ENCODE measurements at places on chromosomes 12 and 14.

DNA sequence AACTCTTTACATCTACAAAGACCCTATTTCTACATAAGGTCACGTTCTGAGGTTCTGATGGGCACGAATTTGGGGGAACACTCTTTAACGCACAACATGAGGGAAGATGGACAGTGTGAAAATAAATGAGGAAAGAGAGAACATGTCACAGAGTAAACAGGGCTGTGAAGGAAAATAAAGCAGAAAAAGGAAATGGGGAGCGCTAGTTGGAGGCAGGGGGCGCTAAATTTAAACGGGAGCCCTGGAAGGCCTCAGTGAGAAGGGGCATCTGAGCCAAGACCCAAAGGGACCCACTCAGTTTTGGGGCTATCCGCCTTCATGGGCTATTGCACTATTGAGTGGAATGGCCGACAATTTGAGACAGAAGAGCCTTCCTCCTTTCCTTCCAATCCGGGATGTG, 50.5 kb downstream of the PLXNC1 start:
- DNase-seq: no peak

DNA sequence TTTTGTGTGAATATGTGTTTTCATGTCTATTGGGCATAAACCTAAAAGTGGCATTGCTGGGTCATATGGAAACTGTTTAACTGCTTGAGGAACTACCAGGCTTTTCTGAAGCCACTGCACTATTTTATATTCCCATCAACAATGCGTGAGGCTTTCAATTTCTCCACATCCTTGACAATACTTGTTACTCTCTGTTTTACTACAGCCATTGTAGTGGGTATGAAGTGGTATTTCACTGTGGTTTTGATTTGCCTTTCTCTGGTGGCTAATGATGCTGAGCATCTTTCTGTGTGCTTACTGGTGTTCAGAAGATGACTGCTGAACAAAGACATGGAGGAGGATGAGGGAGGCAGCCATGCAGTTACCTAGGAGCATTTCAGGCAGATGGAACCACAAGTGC, 13.2 kb upstream of the TDG start:
- no peak for DNase-seq

- no peak for DNase-seq
These were observed 89.4 kb downstream of the SLC15A4 start for GRCh38 chr12:128734371-128734770.

GRCh38 chr14:94801225-94801624, 31.3 kb upstream of the GSC start:
- DNase-seq: no peak

- no peak for DNase-seq
These were observed 220.6 kb downstream of the SYT1 start for GRCh38 chr12:79085106-79085682.

GRCh38 chr12:108690191-108690518, 41.2 kb downstream of the CORO1C start:
- DNase-seq: no peak

- DNase-seq: peak; percentile 48
These were observed 14.2 kb upstream of the PLXNC1 start for GRCh38 chr12:94133964-94134795.

- no peak for DNase-seq
These were observed 130.1 kb upstream of the BMP4 start for GRCh38 chr14:54086767-54087166.

DNA sequence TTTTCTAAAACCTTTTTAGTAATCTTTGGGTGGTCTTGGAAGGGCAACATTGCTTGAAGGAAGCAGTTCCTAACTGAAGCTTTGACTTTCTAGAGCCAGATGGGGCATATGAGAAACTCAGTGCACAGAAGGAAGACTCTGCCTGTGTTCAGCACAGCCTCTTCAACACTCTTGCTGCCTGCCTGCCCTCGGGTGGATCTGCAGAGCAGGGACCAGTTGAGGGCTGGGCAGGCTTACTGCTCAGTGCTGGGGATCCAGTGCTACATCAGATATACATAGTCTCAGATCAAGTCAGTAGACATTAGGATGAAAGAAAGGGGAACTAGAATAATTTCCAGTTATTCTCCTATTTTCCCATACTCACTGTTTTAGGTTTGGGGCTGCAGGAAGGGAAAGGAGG, 29.5 kb upstream of the TMX1 start:
- DNase-seq: no peak

- DNase-seq: no peak
These were observed 6.4 kb downstream of the TRIP11 start for GRCh38 chr14:92033433-92033832.

DNA sequence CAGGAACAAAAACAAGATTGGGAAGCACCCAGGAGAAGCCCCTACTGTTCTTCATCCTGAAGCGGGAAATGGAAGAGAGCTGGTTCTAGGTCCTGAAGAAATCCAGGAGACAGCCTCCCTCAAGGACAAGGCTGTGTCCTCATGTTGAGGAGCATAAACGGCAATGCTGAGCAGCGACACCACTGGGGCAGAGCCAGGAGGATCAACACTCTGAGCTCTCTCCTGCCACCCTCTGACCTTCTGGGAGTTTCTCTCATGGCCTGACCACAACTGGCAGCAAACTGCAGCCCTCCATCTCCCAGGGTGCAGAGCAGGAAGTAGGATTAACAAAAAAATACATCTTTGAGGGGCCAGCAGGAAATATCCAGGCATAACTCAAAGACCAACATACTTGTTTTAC, 1292.2 kb upstream of the TMEM132C start:
- DNase-seq: no peak

DNA sequence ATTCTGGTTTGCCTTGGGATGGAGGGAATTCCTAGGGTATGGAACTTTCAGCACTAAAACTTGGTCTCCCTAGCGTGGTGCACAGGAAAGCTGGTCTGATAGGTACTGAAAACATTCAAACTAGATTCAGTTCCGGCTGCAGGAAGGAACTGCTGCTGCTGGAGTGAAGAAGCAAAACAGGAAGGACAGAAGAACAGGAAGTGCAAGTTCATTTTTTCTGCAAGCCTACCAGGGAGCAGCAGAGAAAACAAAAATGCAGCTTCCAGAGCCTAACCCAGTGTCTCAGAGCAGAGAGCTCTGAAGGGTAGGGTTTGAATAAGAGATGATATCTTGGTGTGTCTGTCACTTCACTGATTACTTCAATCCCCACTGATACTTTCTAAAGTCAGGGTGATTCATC, 165.2 kb downstream of the VRK1 start:
- no peak for DNase-seq

GRCh38 chr14:106134886-106135285, 608.5 kb downstream of the TMEM121 start:
- DNase-seq: no peak

GRCh38 chr14:102532204-102532658, 22.7 kb upstream of the ANKRD9 start:
- no peak for DNase-seq

Measured in HFFc6 (cell line).